AG09309 (cell line): ENCODE measurements at places on chromosomes 3 and 15.

DNA sequence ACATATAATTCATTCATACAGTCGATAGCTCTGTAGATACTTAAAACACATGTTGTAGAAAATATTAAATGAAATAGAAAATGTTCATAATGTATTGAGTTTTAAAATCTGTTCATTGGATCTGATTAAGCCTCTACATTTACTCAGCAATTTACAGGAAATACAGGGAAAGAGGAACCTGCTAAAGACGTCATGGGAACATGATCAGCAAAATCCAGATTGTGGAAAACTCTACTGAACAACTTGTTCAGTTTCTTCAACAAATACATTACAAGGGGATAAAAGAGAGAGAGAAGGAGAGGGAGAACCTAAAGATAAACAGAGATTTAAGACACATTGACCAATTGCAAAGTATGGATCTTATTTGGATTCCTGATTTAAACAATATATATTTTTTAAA, 46.7 kb downstream of the KLHL6 start:
- DNase-seq = no peak

DNA sequence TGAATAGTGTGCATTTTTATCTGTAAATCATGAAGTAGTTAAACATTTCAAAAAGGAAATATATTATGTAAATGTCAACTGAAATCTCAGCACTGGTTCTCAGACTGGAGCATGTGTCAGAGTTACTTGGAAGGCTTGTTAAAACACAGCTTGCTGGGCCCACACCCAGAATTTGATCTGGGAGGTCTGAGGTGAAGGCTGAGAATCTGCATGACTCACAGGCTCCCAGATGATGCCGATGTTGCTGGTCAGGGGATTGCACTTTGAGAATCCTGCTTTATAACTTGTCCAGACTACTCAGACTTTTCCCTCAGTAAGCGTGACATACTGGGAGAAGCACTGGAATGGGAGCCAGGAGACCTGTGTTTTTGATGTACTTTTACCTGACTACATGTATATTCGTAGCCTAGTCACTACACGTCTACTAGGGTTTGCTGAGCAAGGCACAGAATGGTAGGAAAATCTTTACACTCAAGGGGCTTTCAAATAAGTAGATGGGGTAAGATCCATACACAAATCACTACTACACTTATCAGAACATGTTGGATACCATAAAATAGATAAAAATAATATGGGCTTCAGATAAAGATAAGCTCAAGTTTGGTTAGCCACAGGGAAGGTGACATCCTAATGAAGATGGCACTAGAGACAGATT, 77.1 kb upstream of the MEX3B start:
- DNase-seq = peak; percentile 95

- no peak for DNase-seq
Measured at GRCh38 chr3:151101270-151101969, 16.0 kb downstream of the MED12L start.

DNA sequence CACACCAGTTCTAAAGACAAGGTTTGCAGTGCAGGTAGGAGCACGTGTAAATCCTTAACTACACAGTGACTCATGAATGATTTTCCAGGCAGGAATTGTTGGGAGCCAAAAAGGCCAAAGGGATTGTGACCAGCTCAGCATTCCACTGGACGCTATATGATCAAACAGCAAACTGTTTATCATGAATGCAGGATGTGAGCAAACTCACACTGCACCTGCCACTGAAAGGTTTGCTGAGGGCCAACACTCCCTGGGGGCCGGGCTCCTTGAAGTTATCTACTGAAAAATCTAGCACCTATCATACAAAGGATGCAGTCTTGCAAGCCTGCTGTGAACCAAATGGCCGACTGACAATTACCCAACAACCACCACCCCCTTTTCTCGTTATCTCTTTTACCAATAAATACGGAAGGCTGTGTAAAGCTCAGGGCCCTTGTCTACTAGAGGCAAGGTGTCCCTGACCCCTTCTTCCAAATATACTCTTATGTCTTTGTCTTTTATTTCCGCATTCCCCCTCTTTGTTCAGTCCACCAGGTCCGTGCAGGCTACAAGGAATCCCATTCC, 11.5 kb upstream of the DNASE1L3 start:
- DNase-seq = no peak

GRCh38 chr3:10093678-10094077, 14.4 kb downstream of the FANCD2OS start:
- no peak for DNase-seq
